Suprapubic skin (tissue), 4 donors: ENCODE measurements at places on chromosomes 12 and 14.

GRCh38 chr14:104106471-104106991 is 21.0 kb downstream of the ASPG start:
- H3K27me3 ChIP-seq = peaks cover under 1% of the 10 kb centered on the region
- peak overlapping the region; percentile 81 for H3K27ac ChIP-seq
- H3K4me3 ChIP-seq = no peak overlapping the region
- H3K36me3 ChIP-seq = no peaks in the 10 kb centered on the region
- peak; percentile 65 for DNase-seq

GRCh38 chr14:23068789-23069412 is 11.6 kb upstream of the CDH24 start:
- H3K27ac ChIP-seq = no peak overlapping the region
- peaks cover 51% of the 10 kb centered on the region for H3K4me1 ChIP-seq

- peak overlapping the region; percentile 78 for H3K27ac ChIP-seq
- H3K4me1 ChIP-seq = peaks cover 34% of the 10 kb centered on the region
- H3K4me3 ChIP-seq = no peak overlapping the region
- H3K27me3 ChIP-seq = no peaks in the 10 kb centered on the region
- DNase-seq = peak; percentile 70
Observed at GRCh38 chr12:112116232-112117060, 7.9 kb upstream of the NAA25 start.

- H3K36me3 ChIP-seq = no peaks in the 10 kb centered on the region
- peaks cover 23% of the 10 kb centered on the region for H3K4me1 ChIP-seq
- no peak overlapping the region for H3K4me3 ChIP-seq
- DNase-seq = no peak
- H3K27me3 ChIP-seq = no peaks in the 10 kb centered on the region
Observed at GRCh38 chr14:71478542-71478941, 453.7 kb upstream of the RGS6 start.

- no peak overlapping the region for H3K4me3 ChIP-seq
- no peaks in the 10 kb centered on the region for H3K4me1 ChIP-seq
- no peaks in the 10 kb centered on the region for H3K36me3 ChIP-seq
- H3K27me3 ChIP-seq = no peaks in the 10 kb centered on the region
- H3K27ac ChIP-seq = no peak overlapping the region
- DNase-seq = no peak
Observed at GRCh38 chr14:33556382-33557121, 394.3 kb downstream of the EGLN3 start.

GRCh38 chr14:76656592-76656991 is 104.7 kb upstream of the VASH1 start:
- DNase-seq = no peak
- H3K4me3 ChIP-seq = no peak overlapping the region
- H3K4me1 ChIP-seq = no peaks in the 10 kb centered on the region
- H3K27ac ChIP-seq = no peak overlapping the region
- H3K27me3 ChIP-seq = no peaks in the 10 kb centered on the region

DNA sequence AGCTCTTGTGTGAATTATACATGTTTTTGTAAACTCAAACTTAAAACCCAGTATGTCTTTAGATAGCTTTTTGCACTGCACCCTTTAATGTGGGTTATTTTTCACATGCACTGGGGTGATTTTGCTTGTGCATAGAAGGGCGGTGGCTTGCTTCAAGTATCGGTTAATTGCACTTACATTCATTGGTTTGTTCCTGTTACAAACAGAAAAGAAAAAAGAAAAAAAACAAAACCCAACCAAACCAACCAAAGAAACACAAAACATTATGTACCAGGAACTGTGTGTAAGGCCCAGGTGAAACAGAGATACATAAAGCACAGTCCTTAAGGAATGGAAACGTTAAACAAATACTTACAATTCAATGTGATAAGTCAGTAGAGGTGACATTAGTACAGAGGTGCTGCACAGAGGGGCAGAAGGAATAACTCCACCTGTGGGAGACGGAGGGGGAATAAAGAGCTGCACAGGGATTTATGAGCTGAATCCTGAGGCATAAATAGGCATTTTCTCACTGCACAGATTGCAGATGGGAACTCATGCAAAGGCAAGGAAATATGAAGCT is 151.4 kb downstream of the KTN1 start:
- H3K4me1 ChIP-seq = no peaks in the 10 kb centered on the region
- no peaks in the 10 kb centered on the region for H3K27me3 ChIP-seq
- H3K36me3 ChIP-seq = no peaks in the 10 kb centered on the region
- DNase-seq = no peak
- no peak overlapping the region for H3K4me3 ChIP-seq

- no peaks in the 10 kb centered on the region for H3K4me1 ChIP-seq
- no peaks in the 10 kb centered on the region for H3K27me3 ChIP-seq
- no peak overlapping the region for H3K27ac ChIP-seq
- no peaks in the 10 kb centered on the region for H3K36me3 ChIP-seq
Observed at GRCh38 chr12:82426081-82426480, 67.8 kb downstream of the METTL25 start.

- H3K36me3 ChIP-seq = no peaks in the 10 kb centered on the region
- H3K27me3 ChIP-seq = no peaks in the 10 kb centered on the region
- no peaks in the 10 kb centered on the region for H3K4me1 ChIP-seq
- no peak overlapping the region for H3K27ac ChIP-seq
- no peak overlapping the region for H3K4me3 ChIP-seq
Observed at GRCh38 chr14:85479306-85479705, 50.6 kb upstream of the FLRT2 start.

DNA sequence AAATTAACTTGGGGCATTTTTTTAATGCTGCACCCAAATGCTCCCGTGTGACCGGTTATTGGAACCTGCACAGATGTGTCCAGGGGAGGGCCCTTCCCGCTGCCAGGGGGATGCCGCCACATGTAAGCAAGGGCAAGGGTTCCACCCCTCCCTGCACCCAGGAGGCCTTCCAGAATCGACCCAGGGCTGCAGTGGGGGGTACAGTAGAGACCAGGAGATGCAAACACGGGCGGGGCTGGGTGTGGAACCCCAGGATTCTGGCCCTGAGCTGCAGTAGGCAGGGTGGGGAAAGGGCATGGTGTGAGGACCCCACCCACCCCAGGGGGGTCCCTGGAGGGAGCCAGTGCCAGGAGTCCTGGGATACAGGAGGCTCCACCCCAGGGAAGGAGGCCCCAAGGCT is 54.1 kb downstream of the TNFAIP2 start:
- H3K4me3 ChIP-seq = no peak overlapping the region
- no peak for DNase-seq
- H3K27ac ChIP-seq = no peak overlapping the region
- H3K36me3 ChIP-seq = no peaks in the 10 kb centered on the region
- peaks cover 12% of the 10 kb centered on the region for H3K4me1 ChIP-seq

DNA sequence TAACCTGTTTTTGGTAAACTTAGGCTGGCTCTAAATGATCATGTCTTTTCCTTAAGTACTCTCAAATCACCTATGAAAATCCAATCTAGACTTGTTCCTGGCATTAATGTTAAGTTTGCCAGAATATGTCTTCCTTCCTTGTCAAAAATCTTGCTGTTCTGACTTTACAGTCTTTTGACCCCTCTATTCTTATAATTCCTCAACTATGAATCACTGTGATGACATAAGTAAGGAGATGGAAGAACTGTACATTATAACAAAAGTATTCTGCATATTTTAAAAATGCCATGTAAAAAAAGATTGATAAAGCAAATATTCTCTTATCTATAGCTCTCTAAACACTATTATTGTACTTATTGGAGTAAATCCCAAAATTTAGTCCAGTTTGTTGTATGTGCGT is 51.4 kb upstream of the BAZ1A start:
- peaks cover 6% of the 10 kb centered on the region for H3K4me1 ChIP-seq
- no peak overlapping the region for H3K27ac ChIP-seq
- H3K4me3 ChIP-seq = no peak overlapping the region
- no peaks in the 10 kb centered on the region for H3K27me3 ChIP-seq

GRCh38 chr12:6869049-6870021 is 2.0 kb downstream of the TPI1 start:
- peaks cover 64% of the 10 kb centered on the region for H3K4me1 ChIP-seq
- no peaks in the 10 kb centered on the region for H3K27me3 ChIP-seq
- H3K4me3 ChIP-seq = peak overlapping the region; percentile 97
- H3K27ac ChIP-seq = no peak overlapping the region
- peak; percentile 89 for DNase-seq
- H3K36me3 ChIP-seq = peaks cover 36% of the 10 kb centered on the region

DNA sequence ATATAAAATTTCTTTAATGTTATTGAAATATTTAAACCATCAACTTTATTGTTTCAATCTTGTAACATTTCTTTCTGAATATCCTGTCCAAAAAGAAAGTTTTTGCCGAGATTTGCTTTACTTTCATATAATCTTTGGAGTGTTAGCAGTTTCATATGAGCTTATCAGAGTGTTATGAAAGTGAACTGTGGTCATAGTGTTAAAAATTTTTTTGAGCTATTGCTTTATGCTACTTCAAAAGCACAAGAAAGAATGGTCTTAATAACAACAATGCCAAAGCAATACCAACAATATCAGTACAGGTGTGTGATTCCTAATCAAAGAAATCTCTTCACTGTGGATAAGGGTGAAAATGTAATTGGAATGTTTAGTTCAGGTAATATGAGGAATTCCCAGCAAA is 1994.9 kb upstream of the FLRT2 start:
- H3K27me3 ChIP-seq = no peaks in the 10 kb centered on the region
- no peak for DNase-seq
- H3K4me3 ChIP-seq = no peak overlapping the region

- H3K27ac ChIP-seq = no peak overlapping the region
- no peak overlapping the region for H3K4me3 ChIP-seq
- DNase-seq = no peak
- no peaks in the 10 kb centered on the region for H3K27me3 ChIP-seq
Observed at GRCh38 chr12:42961395-42961794, 371.8 kb upstream of the PRICKLE1 start.

DNA sequence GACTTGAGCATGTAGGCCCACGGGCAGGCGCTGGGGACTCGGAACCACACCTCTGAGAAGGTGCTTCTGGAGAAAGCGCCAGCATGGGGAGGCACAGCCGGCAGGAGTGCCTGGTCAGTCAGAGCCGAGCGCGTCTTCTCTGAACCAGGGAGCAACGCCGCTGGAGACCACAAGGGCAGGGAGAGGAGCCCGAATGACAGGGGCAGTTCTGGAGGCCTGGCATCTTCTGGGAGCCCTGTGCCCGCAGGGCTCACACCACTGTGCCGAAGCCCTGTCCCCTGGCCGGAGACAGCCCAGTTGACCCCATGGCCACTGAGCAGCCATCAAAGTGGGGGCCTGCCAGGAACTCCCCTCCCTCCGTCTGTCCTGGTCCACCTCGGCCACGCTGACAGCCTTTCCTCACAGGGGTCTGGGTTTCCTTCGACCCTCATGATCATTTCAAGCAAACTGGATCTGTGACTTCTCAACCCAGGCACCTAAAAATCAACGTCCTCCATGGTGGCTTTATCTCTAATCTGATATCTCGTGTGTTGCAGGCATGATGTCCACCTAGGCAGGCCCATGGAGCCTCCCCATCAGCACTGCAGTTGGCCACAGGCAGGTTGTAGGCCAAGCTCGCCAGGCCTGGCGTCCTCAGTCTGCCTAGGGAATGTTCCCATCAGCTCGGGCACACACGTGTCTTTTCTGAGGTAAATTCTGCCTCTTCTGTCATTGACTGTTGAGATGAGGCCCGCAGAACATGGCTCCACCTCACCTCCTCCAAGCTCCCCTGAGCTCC is 299.3 kb upstream of the RTL1 start:
- H3K4me1 ChIP-seq = no peaks in the 10 kb centered on the region
- no peak overlapping the region for H3K27ac ChIP-seq
- no peaks in the 10 kb centered on the region for H3K36me3 ChIP-seq
- no peak for DNase-seq
- no peaks in the 10 kb centered on the region for H3K27me3 ChIP-seq

- peaks cover 33% of the 10 kb centered on the region for H3K4me1 ChIP-seq
- H3K4me3 ChIP-seq = no peak overlapping the region
- peak overlapping the region; percentile 69 for H3K27ac ChIP-seq
- no peaks in the 10 kb centered on the region for H3K36me3 ChIP-seq
- no peaks in the 10 kb centered on the region for H3K27me3 ChIP-seq
Observed at GRCh38 chr14:68460541-68460940, 332.3 kb downstream of the ZFP36L1 start.

DNA sequence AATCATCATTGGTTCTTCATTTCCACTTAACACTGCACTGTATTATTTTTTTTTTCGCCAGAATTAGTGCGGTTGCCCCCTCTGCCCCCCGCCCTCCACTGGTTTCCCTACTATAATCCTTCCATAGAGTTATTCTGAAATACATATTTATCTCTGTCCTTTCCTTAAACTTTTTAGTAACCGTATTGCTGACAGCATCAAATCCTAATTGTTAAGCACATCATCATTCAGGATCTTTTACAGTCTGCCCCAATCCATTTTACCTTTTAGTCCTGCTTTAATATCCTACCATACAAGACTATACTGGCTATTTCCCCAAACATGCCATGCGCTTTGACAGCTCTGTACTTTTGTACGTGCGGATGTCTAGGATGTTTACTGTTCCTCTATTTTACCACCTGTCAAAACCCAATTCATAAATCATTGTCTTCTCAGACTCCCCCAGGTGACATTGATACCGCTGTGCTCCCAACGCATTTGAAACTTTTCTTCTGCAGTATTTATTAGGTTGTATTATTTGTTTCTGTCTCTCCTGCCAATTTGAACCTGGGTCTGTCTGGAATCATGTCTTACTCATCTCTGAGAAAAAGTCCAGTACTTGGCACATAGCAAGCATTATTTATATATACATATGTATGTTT is 1.0 kb downstream of the FGFR1OP2 start:
- peaks cover 58% of the 10 kb centered on the region for H3K4me1 ChIP-seq
- DNase-seq = no peak
- H3K27me3 ChIP-seq = no peaks in the 10 kb centered on the region
- peak overlapping the region; percentile 99 for H3K27ac ChIP-seq

- no peaks in the 10 kb centered on the region for H3K36me3 ChIP-seq
- DNase-seq = no peak
- H3K27me3 ChIP-seq = no peaks in the 10 kb centered on the region
Observed at GRCh38 chr14:54309615-54310014, 87.2 kb upstream of the CDKN3 start.

GRCh38 chr14:76765461-76765931 is 4.2 kb downstream of the VASH1 start:
- no peak overlapping the region for H3K4me3 ChIP-seq
- no peaks in the 10 kb centered on the region for H3K36me3 ChIP-seq
- H3K27ac ChIP-seq = no peak overlapping the region

DNA sequence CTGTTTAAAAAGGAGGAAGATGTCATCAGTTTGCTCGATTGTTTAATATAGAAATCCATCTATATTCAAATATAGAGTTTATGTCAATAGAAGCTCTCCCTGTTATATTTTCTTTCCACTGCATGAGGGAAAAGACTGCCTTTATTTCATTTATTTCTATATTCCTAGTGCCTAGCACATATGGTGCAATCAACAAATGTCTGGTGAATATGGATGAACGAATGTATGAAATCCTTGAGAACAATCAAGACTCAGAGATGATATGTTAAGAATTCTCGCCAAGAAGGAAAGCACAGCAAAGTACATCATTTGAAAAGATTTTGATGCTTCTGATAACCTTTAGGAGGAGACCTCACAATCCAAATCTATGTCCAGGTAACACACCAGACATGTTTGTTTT is 296.0 kb upstream of the LMO3 start:
- DNase-seq = no peak
- H3K4me1 ChIP-seq = no peaks in the 10 kb centered on the region
